ENCODE measurements at places on chromosomes 3 and 15.
A peak's percentile ranks its signal among the peaks of the same experiment; 100 is the strongest.

DNA sequence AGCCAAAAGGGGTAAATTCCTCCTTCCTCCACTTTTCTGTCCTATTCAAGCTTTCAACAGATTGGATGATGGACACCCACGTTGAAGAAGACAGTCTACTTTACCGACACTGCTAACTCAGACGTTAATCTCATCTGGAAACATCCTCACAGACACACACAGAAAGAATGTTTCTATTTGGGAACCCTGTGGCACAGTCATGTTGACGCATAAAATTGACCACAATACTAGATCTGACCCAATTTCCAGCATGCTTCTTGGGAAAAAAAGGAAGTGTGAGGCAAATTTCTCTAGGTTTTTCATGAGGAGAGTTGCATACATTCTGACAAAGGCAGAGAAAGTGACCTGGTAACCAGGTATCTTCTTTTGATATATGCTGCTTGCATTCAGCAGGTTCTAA, 594.1 kb downstream of the FGF12 start:
- DNase-seq = no peak

- no peak for DNase-seq
These were observed 99.3 kb downstream of the WNT7A start for GRCh38 chr3:13780432-13781176.

DNA sequence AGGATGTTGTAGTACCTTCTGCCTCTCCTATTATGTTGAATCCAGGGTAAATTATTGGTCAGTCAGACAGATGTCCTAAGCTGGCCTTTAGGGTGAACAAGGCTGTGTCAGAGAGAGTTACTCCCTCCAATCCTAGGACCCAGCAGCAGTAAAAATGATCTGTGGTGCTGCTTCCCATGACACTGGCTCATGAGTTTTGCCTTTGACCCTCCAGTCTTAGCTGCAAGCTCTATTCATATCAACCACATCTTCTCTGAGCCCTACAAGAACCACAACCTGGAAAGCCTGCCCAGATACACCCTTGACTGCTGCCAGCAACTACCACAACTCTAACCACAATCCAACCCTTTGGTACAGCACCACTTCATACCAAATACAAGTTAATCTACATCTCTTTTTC, 27.2 kb upstream of the PHLDB2 start:
- no peak for DNase-seq

GRCh38 chr3:170829546-170830272, 40.3 kb downstream of the RPL22L1 start:
- DNase-seq = no peak

GRCh38 chr3:55167586-55168317, 239.9 kb upstream of the LRTM1 start:
- DNase-seq = no peak

DNA sequence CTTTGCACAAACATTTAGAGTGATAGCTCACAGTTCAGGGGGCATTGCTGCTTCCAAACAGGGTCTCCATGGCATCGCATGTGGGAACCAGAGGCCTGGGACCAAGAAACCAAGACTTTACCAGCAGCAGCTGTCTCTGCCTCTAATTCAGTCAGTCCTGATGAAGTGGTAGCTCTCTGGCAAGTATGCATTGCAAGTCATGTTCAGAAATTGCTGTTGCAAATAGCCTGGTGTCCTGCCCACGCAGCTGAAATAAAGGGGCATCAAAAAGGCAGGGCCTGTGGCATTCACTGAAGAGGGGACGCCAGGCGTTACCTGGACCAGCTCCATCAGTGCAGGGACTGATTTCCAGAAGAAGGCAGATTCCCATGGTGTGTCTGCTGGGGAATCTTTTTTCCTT, 121.3 kb downstream of the CD47 start:
- DNase-seq = no peak

GRCh38 chr15:66472176-66472999, 25.2 kb downstream of the SNAPC5 start:
- peak; percentile 34 for DNase-seq

DNA sequence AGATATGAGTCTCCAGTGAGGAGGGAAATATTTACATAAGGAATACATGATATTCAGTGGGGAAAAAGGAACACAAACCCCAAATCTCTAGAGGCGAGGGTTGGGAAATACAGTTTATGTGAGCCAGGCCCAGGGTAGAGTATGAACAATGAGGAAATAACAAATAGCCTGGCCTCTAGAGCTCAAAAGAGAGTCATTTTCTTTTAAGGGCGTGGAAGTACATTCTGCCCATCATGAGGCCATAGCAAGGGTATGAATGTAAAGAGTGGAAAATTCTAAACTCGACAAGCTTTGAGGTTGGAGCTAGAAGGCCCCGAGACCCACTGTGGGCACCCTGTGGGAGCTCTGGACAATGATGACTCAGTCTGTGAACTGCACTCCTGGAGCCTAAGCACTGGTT, 27.8 kb upstream of the IGF2BP2 start:
- no peak for DNase-seq

DNA sequence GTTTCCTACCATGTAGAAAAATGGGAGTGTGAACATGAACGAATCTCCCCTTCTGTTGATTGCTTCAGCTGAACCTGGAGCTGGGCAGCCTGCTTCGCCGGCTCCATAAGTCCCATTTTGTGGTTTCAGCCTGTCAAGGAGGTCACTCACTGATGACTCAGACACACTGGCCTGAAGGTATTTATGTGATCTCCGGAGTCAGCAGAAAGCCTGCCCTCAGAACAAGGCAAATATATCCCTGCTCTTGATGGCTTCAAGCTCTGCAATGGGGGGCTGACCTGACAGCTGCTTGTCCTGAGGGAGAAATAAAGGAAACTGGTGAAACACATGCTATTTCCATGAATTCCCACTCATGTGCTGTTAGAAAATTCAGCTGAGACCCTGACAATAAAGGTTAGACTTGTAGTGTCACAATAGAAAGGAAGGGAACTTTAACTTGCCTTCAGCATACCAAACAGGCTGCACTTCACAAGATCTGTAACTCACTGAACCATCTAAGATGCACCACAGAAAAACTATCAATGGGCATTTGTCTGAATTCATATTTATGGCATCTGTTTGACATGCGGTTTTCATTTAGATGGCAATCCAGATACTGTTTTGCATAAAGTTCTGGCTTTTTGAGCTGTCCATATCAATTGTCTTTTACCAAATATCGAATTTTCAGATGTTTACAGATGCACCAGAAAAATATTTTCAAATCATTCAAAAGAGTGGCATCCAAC, 282.0 kb upstream of the VEPH1 start:
- peak; percentile 92 for DNase-seq

DNA sequence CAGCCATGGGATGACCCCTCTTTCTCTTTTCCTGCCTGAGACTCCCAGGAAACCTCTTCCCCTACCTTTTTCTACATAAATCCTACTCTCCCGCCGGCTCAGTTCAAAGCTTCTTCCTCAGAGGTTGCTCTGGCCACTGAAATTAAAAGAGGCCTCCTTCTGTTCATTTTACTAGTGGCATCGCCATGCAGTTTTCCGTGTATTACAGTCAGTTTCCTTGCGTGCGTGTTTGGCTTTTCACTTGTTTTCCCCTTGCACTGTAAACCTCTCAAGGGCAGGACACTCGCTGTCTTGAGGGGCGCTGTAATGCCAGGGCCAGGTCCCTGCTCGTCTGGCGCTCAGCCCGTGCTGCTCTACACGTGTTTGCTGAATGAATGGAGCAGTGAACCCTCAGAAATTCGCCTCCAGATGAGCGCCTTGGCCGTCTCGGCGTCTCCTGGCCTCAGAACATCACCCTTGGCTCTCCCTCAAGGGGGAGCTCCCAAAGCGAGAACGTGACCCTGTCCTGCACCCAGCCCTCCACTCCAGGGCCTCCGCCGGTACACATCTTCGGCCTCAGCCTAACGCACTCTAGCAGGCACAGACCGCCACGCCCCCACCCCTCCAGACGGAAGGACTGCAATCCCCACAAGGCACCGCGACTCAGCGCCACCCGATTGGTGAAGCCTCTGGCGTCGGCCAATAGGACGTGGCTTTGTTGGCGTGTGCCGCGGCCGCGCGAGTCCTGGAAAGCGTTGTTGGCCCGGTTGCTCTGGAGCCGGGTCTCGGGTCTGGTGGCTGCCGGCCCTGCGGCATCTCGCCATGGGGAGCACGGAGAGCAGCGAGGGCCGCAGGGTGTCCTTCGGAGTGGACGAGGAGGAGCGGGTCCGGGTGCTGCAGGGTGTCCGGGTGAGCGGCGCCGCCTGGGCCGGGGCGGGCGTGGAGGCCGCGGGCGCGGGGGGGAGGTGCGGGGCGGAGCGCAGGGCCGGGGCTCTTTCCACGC, at the start of gene CHCHD6:
Gene CHCHD6, plus strand, starts transcription at position 729 of the 982 bp plus-strand sequence. Its CDS starts 73 bp downstream, at position 802.
- peak; percentile 99 for DNase-seq

- peak; percentile 8 for DNase-seq
These were observed 169.7 kb upstream of the TMCO5A start for GRCh38 chr15:37764733-37765191.

DNA sequence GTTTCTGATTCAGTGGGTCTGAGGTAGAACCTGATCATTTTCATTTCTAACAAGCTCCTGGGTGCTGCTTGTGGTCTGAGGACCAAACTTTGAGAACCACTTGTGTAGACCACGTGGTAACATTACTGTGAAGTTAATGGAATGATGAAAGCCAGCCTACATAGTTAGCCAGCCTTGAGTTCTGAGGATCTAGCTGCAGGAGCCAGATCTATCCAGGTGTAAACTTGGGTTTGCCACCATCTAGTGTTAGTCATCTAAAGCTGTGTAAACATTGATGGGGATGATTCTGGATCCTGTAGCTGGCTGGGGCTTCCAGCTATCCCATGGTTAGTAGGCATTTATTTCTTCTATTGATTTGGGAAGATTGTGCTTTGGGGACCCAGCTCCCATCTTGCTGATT, 170.0 kb downstream of the TMEM108 start:
- no peak for DNase-seq

GRCh38 chr3:84891851-84892250, 66.9 kb upstream of the CADM2 start:
- no peak for DNase-seq

DNA sequence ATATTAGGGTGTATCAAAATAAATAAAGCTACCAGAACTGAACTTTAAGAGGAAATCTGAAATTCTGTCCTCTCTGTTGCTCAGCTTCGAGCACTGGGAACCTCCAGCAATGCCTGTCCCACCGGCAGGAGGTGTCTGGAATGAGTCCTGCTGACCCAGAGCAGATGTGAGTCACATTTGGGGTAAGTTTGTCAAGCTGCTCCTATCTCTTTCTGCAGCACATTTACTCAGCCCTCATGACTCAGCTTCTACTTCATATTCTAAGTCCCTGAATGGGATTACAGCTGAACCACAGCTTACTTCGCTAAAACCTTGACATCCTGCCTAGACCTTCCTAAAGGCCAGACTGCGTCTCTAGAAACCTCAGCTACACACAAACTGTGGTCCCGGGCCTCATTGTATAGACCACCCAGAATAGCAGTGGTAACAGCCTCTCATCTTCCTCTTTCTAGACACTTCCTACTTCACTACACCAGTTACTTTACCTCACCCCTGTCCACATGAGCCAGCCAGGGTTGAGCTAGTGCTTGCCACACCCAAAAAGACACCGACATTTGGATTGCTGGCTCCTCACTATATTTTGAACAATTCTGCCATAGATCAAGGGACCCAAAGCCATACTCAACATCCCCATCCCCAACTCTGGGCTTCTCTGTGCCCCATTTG, 109.6 kb upstream of the TMCO5A start:
- DNase-seq = peak; percentile 38

DNA sequence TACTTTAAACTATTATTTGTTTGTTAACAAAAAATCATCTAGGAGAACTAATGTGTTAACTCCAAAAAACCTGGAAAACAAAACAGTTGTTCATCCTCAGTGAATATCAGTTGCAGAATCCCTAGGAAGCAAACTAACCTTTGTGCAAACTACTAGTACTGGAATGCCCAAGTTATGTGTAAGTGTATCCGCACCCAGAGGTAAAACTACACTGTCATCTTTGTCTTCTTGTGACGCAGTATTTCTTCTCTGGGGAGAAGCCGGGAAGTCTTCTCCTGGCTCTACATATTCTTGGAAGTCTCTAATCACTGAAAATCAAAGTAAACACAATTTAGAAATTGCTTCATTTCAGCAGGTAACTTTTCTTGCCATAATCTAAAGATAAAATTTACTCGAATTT, 29.8 kb downstream of the DYNC1LI1 start:
- DNase-seq = no peak

DNA sequence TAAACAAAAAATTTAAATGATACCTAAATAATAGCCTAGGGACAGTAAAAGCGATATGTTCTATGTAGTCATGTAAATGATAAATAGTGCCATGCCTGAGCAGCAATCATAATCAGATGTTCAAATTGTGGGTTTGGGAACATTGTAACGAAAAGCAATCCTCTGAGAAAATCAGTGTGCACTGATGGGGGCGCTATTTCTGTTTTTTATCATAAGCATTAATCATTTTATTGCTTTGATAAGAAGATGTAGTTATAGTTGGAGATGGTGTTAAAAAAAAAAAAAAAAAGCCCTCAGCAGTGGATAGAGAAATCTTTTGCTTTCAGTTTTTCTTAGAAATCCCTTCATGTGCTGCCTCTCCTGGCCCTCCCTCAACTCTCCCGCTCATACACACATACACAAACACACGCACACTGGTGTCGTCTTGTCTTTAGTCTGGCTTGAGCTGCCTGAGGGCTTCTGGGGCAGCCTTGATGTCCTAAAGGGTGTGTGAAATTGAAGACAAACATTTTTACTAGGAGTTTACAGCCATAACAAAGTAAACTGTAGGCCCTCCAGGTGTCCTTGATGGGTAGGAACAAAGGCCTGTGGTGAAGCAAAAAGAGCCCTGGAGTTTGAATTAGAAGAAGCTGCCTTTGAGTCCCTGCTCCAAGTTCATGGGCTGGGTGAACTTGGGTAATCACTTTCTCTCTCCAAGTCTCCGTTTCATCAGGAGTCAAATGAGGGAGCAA, 428.1 kb downstream of the SOX2 start:
- no peak for DNase-seq

DNA sequence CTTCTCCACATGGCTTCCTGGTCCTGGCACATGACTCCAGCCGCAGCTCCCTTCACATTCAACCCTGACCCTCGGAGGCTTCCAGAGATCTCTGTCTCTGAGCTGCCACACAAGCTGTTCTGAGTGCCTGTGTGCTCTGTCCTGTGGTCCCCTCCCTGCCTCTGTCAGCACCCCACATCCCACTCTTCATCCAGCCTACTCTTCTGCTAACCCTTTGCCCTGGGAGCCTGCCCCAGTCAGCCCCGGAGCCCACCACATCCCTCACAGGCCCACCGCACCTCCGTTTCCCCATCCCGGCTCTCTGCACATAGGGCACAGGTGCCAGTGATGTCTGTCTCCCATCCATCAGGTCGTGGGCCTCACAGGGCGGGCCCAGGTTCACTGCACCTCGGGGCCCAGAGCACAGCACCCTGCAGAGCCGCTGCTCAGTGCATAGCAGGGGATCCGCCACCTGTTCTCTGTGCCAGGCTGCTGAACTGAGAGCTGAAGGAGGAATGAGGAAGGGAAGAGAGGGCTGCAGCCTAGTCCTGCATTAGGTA, 133.6 kb downstream of the UACA start:
- no peak for DNase-seq

DNA sequence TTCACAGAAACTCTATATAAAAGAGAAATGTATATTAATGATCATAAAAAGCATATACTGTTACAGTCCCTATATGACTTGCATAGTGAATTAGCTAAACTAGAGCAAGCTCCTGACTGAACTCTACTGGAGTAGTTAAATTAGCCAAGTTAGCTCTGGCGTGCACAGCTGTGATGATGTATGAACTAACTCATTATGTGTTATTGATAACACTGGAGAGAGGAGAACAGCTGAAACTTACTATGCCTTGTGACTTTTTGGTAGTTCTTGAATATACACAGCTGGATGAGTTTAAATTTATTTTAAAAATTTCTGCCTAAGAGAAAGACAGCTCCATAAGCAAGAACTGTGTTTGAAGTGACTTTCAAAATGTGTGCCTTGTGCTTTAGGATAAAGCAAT, 8.1 kb downstream of the TIPARP start:
- DNase-seq = no peak

- DNase-seq = no peak
These were observed 764.8 kb upstream of the CADM2 start for GRCh38 chr3:84194029-84194428.

Measured in PC-9 (cell line).